T-helper 17 cell (primary cell): ENCODE measurements at places on chromosomes 3 and 15.

GRCh38 chr3:171347301-171348039, 112.7 kb downstream of the TNIK start:
- no peak for DNase-seq
- peaks cover 7% of the 10 kb centered on the region for H3K36me3 ChIP-seq
- peaks cover 27% of the 10 kb centered on the region for H3K4me1 ChIP-seq
- no peak overlapping the region for H3K4me3 ChIP-seq
- H3K27ac ChIP-seq, result no peak overlapping the region

DNA sequence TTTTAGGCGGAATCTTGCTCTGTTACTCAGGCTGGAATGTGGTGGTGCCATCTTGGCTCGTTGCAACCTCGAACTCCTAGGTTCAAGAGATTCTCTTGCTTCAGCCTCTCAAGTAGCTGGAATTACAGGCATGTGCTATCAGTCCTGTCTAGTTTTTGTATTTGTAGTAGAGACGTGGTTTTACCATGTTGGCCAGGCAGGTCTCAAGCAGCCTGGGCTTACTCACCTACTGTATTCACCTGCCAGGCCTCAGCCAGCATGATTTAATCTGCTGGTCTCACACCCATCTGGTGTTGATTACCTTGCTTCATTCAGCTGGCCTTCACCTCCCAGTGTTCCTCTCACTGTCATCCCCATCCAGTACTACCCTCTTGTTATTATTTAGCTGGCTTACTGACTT, 102.0 kb downstream of the IL12A start:
- no peaks in the 10 kb centered on the region for H3K27me3 ChIP-seq
- no peaks in the 10 kb centered on the region for H3K4me1 ChIP-seq
- H3K4me3 ChIP-seq, result no peak overlapping the region
- H3K36me3 ChIP-seq, result no peaks in the 10 kb centered on the region
- DNase-seq, result no peak

- no peak for DNase-seq
- H3K4me1 ChIP-seq, result no peaks in the 10 kb centered on the region
Observed at GRCh38 chr15:26224266-26224665, 361.1 kb upstream of the ATP10A start.

- H3K36me3 ChIP-seq, result peaks cover 9% of the 10 kb centered on the region
- H3K4me1 ChIP-seq, result peaks cover 15% of the 10 kb centered on the region
- no peak for DNase-seq
- peaks cover 66% of the 10 kb centered on the region for H3K27me3 ChIP-seq
Observed at GRCh38 chr15:45372041-45372995, 6.0 kb downstream of the GATM start.

DNA sequence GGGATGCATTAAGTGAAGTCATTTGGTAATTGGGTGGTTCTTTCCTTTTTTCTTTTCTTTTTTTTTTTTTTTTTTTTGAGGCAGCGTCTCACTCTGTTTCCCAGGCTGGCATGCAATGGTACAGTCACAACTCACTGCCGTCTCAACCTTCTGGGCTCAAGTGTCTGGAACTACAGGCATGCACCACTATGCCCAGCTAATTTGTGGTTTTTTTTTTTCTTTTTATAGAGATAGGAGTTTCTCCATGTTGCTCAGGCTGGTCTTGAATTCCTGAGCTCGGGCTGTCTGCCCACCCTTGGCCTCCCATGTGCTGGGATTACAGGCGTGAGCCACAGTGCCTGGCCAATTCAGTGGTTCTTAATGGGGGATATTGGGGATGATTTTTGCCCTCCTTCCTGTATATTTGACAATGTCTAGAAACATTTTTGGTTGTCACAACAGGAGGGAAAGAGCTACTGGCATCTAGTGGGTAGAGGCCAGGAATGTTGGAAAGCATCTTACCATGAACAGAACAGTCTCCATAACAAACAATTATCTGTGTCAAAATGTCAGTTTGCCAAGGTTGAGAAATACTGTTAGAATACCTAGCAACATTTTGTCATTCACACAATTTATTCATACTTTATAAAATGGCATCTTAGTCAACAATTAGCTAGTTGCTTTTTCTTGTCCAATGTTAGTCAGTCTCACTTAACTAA, 79.4 kb upstream of the CNTN3 start:
- no peak overlapping the region for H3K4me3 ChIP-seq
- H3K27ac ChIP-seq, result no peak overlapping the region
- no peak for DNase-seq
- H3K27me3 ChIP-seq, result no peaks in the 10 kb centered on the region

DNA sequence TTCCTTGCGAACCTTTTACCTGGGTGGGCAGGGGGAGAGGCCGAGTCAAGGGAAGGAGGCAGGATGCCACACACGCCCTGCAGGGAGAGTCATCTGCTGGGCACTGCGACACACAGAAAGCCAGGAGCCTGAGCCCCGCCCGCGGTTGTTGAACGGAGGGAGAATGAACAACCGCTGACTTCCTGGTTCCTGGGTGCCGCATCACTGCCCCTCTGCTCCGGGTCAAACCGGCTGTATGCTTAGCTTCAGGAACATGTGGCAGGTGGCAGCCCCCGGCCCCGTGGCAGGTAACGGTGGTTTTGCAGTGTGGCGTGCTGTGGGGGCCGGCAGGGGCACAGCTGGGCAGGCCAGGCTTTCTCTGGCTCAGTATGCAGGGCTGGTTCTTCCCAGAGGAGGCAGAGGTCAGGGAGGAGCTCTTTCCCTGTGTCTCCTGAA, 33.4 kb downstream of the APBA2 start:
- peaks cover 7% of the 10 kb centered on the region for H3K27me3 ChIP-seq
- DNase-seq, result no peak
- peak overlapping the region; percentile 78 for H3K4me3 ChIP-seq
- peaks cover 2% of the 10 kb centered on the region for H3K36me3 ChIP-seq
- H3K4me1 ChIP-seq, result peaks cover 31% of the 10 kb centered on the region

DNA sequence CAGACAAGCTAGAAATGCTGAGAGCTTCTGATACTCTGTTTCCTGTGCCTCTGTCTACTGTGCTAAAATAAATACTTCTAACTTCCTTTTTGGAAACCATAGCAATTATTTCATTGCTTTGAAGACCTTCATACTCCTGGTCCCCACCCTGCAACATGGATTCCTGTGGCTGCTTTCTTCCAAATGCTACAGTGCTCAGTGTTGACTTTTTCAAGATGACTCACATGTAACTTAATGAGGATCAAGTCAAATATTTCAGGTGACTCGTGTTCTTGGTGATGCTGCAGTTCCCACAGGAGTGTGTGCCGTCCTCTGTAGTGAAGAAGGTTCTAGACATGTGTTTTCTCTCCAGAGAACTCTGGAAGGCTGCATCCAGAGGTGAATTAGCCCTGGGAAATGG, 288.6 kb downstream of the CLSTN2 start:
- H3K4me3 ChIP-seq, result no peak overlapping the region
- DNase-seq, result no peak
- H3K27ac ChIP-seq, result no peak overlapping the region
- no peaks in the 10 kb centered on the region for H3K4me1 ChIP-seq

- peak overlapping the region; percentile 92 for H3K27ac ChIP-seq
- H3K4me1 ChIP-seq, result peaks cover 14% of the 10 kb centered on the region
Observed at GRCh38 chr3:183161552-183162336, 790 bp downstream of the LAMP3 start.

DNA sequence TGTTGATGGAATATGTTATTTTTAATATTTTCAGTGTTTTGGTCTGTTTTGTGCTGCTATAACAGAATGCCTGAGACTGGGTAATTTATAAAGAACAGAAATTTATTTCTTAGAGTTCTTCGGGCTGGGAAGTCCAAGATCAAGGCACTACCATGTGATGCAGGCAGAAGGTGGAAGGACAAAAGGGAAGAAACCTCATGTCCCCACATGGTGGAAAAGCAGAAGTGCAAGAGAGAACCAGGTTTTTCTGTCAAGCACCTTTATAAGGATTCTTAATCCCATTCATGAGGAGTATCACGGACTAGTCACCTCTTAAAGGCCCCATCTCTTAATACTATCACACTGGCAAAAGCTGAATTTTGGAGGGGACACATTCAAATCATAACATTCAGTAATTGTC, 57.9 kb upstream of the EPHB3 start:
- peaks cover 2% of the 10 kb centered on the region for H3K4me1 ChIP-seq
- peaks cover 68% of the 10 kb centered on the region for H3K27me3 ChIP-seq
- H3K36me3 ChIP-seq, result no peaks in the 10 kb centered on the region
- H3K27ac ChIP-seq, result no peak overlapping the region
- H3K4me3 ChIP-seq, result no peak overlapping the region
- DNase-seq, result no peak

- no peak overlapping the region for H3K4me3 ChIP-seq
- peaks cover 42% of the 10 kb centered on the region for H3K27me3 ChIP-seq
- peaks cover 2% of the 10 kb centered on the region for H3K4me1 ChIP-seq
- no peak overlapping the region for H3K27ac ChIP-seq
- peaks cover 2% of the 10 kb centered on the region for H3K36me3 ChIP-seq
- no peak for DNase-seq
Observed at GRCh38 chr15:81485806-81486205, 111.8 kb upstream of the TMC3 start.

- H3K27ac ChIP-seq, result no peak overlapping the region
- H3K4me1 ChIP-seq, result no peaks in the 10 kb centered on the region
- peaks cover 8% of the 10 kb centered on the region for H3K27me3 ChIP-seq
- DNase-seq, result no peak
- H3K4me3 ChIP-seq, result no peak overlapping the region
Observed at GRCh38 chr15:66777596-66778313, 75.7 kb downstream of the SMAD6 start.

- no peaks in the 10 kb centered on the region for H3K36me3 ChIP-seq
- no peak overlapping the region for H3K4me3 ChIP-seq
- H3K27me3 ChIP-seq, result no peaks in the 10 kb centered on the region
- DNase-seq, result no peak
- no peak overlapping the region for H3K27ac ChIP-seq
Observed at GRCh38 chr15:27894645-27895044, 204.5 kb downstream of the OCA2 start.
